H4 (cell line): ENCODE measurements at places on chromosomes 3 and 15. TPM values are rescaled to one million over a fixed set of nuclear protein-coding genes. Genes with fewer than 3 reads are reported as not detected.

GRCh38 chr15:40241269-40242212, 2.7 kb downstream of the PAK6 start:
- DNase-seq = no peak

PLAAT1 gene
- total RNA-seq = 9.9 and 11.6 TPM in 2 replicates

GRCh38 chr3:146777941-146778340, 172.8 kb upstream of the PLSCR5 start:
- DNase-seq = no peak

DNA sequence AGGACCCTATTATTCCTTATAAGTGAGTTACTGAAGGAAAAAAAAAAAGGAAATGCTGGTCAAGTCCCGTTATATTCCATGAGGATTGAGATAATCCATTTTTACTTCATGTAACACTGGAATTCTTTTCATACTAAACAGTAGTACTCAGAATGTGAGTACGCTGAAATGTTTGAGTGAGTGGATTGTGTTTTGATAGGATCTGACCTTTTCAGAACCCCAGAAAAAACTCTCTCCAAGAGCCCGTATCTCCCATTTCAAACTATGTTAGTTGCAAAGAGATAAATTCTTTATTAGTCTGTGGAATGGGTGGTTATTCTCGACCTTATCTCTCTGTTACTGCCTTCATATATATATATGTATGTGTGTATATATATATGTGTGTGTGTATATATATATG, 2.5 kb upstream of the LPP start:
- DNase-seq = no peak

DNA sequence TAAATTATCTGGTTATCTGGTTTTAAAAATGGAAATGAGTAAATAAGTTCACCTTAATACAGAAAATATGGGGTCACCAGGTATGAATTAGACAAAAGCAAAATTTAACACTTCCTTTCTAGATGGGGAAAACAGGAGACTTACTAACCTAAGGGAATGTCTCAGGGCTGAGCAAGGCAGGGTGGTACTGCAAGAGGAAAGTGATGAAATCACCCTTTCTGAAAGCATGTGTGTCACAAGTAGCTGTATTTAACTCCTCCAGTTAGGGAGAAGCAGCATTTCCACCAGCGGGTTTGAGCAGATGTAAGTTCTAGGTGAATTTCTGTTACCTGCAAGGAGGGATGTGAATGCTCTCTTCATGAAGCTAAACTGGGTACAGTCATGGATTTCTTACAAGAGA, 629.1 kb downstream of the MECOM start:
- peak; percentile 9 for DNase-seq

SLC28A2 gene
- not detected in 2 replicates for total RNA-seq

EXD1 gene
- 0.12 TPM in 1 of 2 replicates, not detected in the other for total RNA-seq

GRCh38 chr15:35958975-35959374, 413.0 kb upstream of the DPH6 start:
- DNase-seq = no peak

TMEM87A gene
- total RNA-seq = 46.7 and 52.1 TPM in 2 replicates

DNA sequence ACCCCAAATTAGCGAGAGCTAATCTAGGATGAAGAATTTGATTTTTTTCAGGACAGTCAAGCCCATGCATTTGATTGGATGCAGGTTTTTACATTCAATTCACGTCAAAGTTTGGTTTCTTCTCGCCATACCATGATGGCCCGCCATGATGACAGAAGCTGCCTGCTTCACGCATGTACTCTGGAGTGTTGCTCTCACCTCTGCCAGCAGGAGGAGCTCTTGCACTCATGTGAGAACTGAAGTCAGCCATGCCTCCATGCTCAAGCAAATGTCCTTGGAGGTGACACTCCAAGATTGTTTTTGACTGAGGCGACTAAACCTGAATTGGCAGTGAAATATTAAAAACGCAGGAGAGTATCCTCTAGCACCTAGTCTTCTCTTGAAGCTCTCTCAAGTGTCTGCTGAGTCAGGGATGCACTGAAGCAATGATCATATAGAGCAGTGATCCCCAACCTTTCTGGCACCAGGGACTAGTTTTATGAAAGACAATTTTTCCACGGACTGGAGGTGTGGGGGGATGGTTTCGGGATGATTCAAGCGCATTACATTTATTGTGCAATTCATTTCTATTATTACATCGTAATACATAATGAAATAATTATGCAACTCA, 120.9 kb downstream of the SAMMSON start:
- DNase-seq = peak; percentile 74

- DNase-seq = no peak
These were observed 39.6 kb downstream of the KLF13 start for GRCh38 chr15:31366169-31366734.

TPRG1 gene
- 0.35 and 1.8 TPM in 2 replicates for total RNA-seq

DNA sequence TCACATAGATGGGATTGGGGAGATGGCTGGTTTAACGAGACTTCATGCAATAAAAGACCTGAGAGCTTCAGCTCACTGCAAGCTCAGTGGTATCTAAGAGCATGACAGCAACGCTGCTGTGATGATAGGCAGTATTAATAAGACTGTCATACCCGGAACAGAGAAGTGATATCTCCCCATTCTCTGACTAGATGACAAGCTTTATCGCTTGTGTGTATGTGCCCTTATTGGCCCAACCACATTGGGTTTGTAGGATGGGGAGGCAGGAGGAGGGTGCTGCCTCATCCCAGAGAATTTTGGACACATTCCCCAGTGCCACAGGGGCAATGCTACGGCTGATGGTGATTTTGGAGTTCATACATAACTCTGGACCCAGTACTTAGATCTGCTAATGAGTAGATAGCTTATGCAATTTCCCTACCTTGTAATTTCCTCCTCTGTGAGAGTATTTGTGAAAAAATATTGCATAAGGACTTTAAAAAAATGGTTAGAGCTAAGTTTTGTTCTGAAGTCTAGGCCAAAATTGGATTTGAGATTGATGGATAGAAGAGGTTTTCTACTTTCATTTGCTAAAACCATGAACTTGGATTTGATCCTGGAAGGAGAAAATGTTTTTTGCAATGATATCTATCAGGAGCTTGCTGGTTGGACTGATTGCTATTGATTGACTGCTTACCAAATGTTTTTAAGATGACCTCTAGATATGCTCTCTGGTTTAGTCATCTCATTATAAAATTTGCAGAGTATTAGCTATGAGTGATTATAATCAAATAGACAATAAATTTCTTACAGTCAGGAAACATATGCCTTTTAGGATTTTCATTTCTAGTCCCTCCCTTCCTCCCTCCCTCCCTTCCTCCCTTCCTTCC, 14.0 kb upstream of the TMEM212 start:
- no peak for DNase-seq

DNA sequence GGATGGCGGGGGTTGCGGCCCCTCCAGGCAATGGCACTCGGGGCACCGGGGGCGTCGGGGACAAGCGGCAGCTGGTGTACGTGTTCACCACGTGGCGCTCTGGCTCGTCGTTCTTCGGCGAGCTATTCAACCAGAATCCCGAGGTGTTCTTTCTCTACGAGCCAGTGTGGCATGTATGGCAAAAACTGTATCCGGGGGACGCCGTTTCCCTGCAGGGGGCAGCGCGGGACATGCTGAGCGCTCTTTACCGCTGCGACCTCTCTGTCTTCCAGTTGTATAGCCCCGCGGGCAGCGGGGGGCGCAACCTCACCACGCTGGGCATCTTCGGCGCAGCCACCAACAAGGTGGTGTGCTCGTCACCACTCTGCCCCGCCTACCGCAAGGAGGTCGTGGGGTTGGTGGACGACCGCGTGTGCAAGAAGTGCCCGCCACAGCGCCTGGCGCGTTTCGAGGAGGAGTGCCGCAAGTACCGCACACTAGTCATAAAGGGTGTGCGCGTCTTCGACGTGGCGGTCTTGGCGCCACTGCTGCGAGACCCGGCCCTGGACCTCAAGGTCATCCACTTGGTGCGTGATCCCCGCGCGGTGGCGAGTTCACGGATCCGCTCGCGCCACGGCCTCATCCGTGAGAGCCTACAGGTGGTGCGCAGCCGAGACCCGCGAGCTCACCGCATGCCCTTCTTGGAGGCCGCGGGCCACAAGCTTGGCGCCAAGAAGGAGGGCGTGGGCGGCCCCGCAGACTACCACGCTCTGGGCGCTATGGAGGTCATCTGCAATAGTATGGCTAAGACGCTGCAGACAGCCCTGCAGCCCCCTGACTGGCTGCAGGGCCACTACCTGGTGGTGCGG, 1.9 kb downstream of the CHST2 start:
- peak; percentile 29 for DNase-seq

PRC1 gene
- total RNA-seq = 245 and 259 TPM in 2 replicates

- DNase-seq = no peak
These were observed 18.5 kb upstream of the BLM start for GRCh38 chr15:90698629-90699028.

DNA sequence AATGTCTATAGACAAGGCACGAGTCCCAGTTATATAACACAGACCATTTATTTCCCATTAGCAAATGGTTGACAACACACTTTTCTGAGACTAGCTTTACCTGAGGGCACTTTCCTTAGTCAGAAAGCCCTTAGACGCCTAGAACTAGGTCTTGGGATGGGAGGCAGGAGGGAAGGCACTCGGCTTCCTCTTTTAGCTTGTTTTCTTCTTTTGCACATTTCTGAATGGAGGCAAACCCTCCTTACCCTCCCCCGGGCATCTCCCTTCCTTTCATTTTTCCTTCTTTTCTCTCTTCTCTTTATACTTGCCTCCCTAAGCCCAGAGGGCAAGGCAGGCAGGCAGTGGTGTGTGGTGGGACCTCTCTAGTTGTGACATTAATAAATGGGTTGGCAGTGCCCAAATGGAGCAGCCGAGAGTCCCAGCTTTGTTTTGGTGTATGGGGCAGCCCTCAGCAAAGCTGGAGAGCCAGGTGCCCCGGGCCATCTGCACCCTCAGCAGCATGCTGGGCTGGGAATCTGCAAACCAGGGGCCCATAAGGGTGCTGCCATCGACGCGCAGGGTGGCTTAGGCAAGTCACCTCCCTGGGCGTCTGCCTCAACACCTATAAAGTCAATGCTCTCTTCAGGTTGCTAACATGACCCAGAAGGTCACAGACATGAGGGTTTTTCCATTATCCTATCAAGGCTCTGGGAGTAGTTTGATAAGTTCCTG, 21.1 kb upstream of the BCL2L10 start:
- DNase-seq = no peak

- peak; percentile 73 for DNase-seq
These were observed 152.2 kb downstream of the IGSF11 start for GRCh38 chr3:118882353-118882947.

DNA sequence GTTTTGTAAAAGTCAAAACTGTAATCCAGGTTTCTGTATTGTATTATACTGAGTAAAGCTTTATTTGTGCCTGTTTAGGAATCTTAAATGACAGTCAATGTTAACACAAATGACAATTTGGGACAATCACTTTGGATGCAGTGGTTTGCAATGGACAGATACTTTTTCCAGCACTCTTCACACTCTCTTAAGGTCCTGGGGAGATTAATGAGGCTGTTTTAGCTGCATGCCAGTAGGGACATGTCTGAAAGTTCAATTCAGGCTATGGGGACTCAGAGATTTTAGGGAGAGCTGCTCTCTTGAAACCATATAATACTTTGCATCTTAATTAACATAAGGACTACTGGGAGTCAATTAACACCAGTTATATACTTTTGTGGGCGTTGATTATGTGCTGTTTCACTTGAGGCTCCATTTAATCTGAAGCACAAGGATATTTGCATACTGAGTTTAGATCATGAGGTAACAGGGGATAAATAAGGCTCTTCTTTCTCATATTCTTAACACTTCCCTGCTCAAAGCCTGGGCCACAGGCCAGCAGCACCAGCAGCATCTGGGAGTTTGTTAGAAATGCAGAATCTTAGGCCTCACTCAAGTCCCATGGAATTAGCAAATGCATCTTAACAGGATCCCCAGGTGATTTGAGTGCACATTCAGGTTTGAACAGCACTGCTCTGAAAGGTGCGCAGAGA, 972.8 kb downstream of the PLOD2 start:
- no peak for DNase-seq

DNA sequence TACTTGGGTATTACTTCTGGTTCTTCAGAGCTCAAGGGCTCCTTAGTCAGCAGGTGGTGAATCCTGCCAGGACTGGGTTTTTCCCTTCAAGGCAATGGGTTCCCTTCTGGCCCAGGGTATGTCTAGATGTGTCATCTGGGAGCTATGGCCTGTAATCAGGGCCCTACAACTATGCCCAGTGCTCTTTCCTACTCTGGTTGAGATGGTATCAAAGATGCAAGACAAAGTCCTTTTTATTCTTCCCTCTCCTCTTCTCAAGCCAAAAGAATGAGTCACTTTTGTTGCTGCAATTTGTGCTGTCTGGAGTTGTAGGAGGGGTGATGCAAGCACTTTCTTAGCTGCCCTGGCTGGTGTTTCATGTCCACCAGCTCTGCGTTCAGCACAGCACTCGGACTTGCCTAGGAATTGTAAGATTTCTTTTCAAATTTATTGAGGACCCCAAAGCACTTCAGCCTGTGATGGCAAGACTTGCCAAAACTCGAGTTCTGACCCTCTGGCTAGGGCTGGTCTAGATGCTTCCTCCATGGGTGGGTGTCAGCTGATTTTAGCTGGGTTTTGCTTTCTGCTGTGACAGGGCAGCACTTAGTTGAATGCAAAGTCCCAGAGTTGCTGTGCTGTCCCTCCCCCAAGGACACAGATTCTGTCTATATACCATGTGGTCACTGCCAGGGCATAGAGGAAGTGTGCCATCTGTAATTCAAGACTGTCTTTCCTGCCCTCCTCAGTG, 129.2 kb upstream of the CBLB start:
- peak; percentile 89 for DNase-seq

MUC20 gene
- 0.17 and 0.39 TPM in 2 replicates for total RNA-seq

SMAD6 gene
- total RNA-seq = 3.4 and 4.7 TPM in 2 replicates

GRCh38 chr3:159532577-159532976, 456.1 kb upstream of the IL12A start:
- DNase-seq = no peak

DNA sequence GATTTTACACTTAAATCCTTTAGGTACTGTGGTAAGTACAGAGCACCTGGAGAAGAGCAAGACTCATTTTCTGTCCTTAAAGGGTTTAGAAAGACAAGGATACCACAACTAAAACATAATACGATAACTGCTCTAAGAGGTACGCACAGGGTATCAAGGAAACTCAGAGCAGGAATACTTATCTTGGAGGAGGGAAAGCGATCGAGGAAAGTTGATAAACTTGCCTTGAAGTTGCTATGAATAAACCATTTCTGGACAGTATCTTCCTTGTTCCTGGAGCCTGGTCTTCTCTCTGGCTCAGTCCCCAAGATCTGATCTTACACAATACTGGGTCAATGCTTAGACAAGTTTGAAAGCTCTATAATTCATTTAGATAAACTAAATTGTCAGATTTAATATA, 17.6 kb upstream of the GATM start:
- DNase-seq = no peak

DNA sequence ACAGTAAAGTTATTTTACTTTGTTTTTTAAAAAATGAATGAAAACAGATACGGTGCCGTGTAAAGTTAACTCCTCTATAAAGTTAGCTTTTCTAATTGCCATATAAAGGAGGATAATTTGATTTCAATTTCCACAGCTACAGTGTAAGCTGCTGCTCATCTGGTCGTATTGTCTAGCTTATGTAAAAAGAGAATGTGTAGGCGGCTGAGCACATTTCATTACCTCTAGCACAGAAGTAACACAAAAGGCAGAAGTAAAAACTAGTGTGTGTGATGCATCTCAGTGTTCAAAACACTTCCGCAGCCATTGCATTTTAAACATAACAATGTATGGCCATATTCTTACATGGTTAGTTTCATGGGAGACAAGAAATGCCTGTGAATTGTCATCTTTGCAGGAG, 105.0 kb upstream of the P2RY1 start:
- DNase-seq = no peak
